GM04503 (cell line): ENCODE measurements at places on chromosomes 4 and X.

- DNase-seq: no peak
These were observed 1.2 kb downstream of the NLGN4X start for GRCh38 chrX:6227453-6227835.

DNA sequence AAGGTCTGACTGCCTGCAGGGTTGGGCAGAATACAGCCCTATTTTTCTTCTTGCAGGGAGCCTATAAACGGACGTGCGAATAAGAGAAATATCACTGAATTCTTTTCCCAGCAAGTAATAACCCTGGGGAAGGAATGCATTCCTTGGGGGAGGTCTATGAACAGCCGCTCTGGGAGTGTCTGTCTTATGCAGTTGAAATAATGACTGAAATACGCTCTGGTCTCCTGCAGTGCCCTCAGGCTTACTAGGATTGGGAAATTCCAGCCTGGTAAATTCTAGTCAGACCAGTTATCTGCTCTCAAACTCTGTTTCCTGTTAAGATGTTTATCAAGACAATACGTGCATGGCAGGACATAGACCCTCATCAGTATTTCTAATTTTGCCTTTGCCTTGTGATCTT is 72.1 kb upstream of the FAM241A start:
- DNase-seq: no peak

DNA sequence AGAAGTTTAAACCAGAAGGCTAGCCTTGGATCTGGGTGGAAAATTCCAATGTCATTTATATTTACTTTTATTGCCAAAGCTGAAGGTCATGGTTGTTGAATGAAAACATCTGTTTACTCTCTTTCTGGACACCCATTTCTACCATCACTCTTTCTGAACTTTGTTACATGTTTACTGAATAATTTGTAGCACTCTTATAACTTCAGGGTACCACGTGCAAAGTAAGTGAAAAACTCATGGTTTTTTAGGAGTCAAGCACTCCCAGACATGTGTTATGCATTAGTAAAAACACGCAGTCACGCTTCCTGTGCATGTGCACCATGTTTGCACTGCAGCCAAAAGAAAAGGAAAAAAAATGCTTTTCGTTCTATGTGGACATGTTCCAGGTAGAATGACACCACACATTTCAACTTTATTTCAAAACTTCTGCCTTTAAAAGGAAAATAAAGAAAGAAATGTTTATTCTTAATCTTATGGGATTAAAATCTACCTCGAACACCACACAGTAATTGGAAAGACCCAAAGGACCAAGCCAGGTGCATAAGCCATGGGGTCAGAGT is 31.4 kb upstream of the ADH1C start:
- DNase-seq: peak; percentile 92

DNA sequence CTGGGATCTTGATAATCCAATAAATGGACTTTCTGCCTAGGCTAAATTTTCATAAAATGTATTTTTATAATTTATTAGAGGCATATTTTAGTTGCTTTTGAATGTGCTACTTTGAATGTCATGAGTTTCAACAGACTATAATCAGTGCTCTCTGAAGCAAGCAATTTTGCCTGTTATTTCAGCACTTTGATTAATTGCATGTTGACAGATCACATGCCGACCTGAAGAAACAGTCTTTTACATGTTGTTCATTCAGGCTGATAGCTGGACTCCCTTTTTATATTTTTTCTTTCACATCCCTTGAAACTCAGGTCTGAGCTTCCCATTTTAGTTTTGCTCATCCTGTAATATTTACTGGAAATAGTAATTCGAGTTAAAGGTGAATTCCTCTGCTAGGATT is 341.0 kb downstream of the NAP1L3 start:
- no peak for DNase-seq

DNA sequence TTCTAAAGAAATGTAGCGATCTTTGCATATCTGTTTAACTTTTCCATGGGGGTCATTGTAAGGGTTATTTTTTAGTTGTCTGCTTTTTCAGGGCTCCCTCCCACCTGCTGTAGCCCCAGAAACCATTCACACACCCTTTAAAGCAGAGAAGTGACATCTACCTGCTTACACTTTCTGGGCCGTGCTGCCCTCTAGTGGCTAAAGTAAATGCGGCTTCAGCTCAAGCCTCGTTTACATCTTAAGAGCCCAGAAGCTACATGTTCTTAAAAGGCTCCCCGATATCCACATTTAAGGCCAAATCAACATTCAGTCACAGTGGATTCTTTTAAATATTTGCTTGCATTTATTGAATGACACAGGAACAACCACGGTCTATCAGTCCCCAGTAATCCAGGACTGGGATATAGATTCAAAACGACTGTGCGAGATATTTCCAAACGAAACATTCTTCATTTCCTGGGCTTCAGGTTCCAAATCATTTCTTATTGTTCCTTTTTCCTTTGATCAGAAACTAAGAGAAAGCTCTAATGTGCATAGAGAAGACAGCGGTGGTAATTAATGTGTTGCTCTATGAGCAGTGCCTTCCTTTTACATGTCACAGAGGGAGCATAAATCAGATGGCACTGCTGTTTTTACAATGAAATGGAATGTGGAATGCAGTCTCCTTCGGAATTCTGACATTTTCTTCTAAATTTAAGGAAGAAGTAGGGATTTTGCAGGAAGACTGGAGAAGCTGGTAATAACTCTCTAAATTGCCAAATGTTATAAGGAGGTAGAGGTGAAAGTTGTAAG is 119.9 kb downstream of the RASGEF1B start:
- DNase-seq: no peak

- no peak for DNase-seq
These were observed 276.0 kb downstream of the UNC5C start for GRCh38 chr4:95272797-95273196.

DNA sequence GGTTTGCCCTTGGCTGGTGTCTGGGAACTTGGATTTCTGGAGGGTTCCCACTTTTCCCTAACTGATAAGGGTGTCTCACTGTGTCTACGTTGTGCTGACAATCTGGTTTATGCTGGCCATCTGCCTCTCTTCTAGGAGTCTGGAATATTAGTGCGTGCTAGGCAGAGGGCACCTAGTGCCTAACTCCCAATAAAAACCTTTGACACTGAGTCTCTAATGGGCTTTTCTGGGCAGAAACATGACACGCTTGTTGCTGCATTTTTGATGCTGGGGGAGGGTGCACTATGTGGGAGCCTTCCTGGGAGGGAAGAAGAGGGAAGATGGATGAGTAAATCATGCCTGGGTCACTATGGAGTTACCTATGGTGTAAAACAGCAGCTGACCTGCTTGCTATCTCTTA is 16.3 kb upstream of the ZNF41 start:
- no peak for DNase-seq

GRCh38 chr4:6548201-6548881 is 26.6 kb upstream of the MAN2B2 start:
- DNase-seq: no peak

GRCh38 chrX:40005292-40006011 is 92.3 kb downstream of the BCOR start:
- no peak for DNase-seq

DNA sequence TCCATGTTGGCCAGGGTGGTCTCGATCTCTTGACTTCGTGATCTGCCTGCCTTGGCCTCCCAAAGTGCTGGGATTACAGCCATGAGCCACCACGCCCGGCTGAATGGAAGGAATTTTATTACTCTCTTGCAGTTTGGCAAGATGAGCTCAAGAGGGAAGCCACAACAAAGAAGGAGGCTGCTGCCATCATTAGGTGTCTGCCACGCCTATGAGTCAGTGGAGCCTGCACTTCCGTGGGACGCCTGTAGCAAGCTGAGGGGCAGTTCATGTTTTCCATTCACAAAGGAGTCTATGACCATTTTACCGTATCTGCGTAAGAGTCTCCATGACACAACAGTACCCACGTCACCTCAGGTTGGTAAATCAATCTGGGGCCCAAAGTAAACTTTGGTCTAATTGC is 51.2 kb upstream of the CHRNA9 start:
- DNase-seq: no peak

DNA sequence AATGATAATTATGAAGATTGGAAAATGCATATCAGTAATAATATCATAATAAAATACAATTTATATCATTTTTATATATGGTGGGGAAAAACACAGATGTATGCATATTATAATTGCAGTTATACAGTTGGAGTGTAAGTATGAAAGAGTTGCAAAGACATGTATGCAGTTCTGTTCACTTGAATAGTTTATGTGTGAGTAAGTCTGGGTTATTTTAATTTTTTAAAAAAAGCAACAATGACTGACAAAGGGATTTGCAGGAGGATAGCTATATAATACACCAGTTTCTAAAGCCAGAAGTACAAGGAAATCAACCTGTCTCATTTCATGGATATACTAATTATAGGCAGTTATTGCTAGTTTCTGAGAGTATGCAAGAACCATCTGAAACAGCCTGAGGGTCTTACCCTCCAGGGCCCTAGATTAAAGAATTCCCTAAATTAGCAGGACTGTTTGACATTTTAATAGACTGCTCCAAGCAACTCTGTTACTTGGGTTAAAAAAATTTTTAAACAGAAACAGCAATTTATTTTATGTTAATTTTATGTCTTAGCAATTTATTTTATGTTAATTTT is 40.2 kb downstream of the FAM114A1 start:
- DNase-seq: no peak

DNA sequence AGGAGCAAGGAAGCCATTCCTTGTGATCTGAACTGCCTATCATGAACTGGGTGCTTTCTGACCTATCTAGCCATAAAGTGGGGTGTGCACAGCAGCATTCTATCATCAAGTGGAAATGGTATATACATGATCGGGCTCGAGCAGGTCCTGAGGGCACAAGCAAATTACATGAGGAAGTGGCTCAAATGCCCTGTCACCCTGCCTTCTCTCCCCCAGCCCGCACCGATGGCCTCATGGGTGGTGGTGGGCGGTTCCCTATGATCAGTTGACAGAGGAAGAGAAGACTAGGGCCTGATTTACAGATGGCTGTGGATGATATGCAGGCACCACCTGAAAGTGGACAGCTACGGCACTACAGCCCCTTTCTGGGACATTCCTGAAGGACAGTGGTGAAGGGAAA is 46.3 kb upstream of the BCLAF3 start:
- DNase-seq: no peak

DNA sequence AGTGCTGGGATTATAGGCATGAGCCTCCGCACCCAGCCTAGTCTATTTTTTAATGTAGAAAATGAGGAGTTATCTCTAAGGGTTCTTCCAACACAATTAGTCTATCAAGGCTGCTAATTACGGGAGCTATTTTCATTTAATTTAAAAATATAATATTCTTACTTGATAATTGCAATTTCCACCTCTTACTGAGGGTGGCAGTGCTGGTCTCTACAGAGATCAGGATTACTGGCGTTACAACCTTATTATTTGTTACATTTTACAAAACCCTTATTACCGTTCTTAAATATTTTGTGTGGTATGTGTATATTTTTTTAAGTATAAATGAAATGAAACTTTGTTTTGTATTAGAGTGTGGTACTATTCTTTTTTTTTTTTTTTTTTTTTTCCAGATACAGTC is 17.6 kb upstream of the GK start:
- DNase-seq: no peak

GRCh38 chr4:34720571-34720970 is 1523.7 kb downstream of the ARAP2 start:
- DNase-seq: peak; percentile 21

DNA sequence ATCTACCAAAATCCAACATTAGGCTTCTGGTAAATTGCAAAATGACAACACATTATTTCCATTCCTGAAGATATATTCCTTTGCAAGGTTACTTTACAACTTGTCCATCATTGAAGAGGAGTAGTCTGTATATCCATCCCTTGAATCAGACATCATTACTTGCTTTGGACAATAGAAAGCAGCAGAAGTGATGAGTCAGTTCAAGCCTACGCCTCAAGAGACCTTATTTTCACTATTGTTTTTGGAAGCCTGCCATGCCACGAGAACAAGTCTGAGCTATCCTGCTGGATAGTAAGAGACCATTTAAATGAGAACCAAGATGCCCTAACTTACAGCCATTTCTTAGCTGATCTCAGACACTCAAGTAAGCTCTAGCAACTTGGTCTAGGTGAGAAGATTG is 246.0 kb upstream of the HHIP start:
- peak; percentile 0 for DNase-seq

DNA sequence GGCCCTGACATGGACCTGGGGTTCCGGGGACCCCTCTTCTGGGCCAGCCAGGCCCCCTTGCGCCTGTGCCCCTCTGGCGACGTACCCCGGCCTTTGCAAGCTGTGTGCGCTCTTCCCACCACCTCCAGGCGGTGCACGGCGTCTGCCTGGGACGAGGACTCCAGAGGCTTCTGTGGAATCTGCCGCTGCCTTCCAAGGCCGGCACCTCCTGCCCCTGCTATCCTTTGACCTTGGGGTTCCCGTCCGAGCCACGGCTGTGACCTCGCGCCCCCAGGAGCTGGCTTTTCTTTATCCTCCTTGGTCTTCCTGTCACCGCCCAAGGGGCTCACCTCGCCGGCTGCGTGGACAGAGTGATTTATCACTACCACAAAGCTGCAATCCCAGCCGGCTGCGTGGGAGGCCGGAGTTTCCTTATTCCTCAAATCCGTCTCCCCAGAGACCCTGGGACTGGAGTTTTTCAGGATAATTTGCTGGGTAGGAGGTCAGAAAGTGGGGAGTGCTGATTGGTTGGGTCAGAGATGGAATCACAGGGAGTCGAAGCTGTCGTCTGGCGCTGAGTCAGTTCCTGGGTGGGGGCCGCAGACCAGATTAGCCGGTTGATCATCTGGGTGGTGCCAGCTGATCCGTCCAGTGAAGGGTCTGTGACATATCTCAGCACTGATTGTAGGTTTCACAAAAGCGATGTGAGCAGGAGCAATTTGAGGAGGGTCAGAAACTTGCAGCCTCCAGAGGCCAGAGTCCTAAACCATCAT is 19.8 kb upstream of the PLCXD1 start:
- DNase-seq: no peak

DNA sequence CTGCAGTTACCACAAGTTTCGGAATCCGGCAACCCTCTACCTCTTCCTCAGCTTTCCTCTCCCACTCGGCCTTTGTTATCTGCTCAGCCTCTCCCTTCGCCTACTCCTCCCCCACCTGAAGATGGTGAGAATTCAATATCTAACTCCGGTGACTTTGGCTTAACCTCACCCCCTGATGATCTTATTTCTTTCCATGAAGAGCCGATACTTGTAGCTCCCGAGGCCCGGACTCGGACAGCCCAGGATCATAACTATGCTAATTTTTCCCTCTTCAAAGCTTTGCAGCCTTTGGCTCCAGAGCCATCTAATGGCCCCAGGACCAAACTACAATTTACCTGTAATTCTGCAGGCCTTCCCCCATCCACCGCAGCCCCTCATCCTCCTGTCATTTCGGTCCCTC is 32.0 kb upstream of the MGST2 start:
- DNase-seq: no peak

GRCh38 chr4:98664959-98665358 is 6.5 kb upstream of the TSPAN5 start:
- no peak for DNase-seq
